ENCODE measurements at places on chromosomes 13 and 19.

DNA sequence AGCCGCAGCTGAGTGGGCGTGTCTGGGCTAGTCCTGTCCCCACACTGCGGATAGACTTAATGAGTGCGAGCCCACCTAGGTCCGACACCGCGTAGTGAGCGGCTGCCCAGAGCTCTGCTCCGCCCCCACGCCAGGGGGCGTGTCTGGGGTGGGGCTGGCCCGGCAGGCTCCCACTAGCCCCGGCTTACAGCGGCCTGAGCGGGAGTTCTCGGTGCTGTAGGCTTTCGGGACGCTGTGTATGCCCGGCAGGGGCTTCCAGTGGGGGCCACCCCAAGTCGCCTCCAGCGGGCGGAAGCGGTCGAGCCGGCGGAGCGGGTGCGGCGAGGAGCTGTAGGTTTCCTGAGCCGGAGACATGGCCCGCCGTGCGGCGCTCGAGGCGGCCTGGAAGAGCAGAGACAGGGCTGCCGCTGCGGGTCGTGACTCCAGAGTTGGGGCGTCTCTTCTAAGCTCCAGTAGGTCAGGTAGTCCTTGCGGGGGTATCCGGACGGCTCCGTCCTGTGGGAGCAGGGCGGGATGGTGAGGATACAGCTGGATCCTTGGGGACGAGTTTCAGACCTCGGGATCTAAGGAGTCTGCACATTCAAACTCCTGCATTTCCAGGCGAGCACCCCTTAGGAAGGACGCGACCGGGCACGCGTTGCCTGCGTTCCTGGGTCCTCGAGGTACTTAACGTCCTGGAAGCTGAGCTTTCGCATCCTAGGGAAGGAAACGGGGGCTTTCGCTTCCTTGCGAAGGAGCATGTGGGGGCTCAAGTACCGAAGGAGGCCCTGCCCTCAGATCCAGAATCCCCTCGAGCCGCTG, 1.2 kb downstream of the CGB7 start:
- DNase-seq = peak; percentile 40

GRCh38 chr13:36531746-36532486, 99.6 kb downstream of the CCNA1 start:
- DNase-seq = no peak

DNA sequence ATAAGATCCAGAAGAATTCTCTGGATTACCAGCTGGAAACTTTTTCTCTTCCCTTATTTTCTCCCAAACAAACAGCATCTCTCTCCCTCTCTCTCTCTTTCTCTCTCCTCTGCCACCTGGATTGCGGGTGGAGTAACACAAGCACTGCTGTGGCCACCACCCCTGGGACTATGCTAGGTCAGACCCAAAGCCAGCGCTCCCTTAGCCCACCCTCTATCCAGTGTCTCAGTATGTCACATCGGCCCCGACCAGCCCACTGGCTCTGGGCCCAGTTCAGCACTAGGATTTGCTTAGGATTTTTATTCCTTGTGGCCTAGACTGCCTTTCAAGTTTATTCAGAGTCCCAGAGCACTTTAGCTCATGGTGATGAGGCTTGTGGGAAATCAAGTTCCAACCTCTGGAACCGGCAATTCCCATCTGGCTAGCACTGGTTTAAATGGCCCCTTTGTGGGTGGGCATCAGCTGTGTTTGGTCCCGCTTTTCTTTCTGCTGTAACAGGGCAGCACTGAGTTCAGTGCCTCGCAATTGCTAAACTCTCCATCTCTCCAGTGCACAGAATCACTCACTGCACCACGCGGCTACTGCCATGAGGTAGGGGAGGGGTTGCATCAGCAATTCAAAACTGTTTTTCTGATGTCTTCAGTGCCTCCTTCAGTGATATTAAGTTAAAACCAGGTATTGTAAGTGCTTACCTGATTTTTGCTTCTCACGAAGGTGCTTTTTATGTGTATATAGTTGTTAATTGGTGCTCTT, 1623.1 kb downstream of the SLITRK5 start:
- DNase-seq = no peak

GRCh38 chr19:35085947-35086346, 29.7 kb upstream of the FXYD3 start:
- DNase-seq = no peak

DNA sequence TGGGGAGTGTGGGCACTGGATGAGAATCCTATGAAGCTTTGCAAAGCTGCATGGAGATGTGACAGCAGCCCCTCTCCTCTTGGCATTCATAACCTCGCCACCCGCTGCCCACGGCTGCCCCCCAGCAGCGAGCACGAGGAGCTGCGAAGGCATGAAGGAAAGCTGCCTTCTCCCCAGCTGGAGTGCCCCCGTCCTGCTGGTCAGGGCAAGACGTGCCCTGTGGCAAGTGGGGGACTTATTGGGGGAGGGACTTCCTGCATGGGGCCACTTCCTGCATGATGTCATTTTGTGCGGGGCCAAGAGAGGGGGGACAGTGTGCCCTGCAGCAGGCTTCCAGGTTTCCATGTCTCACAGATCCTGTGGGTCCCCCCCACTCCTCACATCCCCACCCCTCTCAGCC, 85.9 kb downstream of the TSHZ3 start:
- no peak for DNase-seq

DNA sequence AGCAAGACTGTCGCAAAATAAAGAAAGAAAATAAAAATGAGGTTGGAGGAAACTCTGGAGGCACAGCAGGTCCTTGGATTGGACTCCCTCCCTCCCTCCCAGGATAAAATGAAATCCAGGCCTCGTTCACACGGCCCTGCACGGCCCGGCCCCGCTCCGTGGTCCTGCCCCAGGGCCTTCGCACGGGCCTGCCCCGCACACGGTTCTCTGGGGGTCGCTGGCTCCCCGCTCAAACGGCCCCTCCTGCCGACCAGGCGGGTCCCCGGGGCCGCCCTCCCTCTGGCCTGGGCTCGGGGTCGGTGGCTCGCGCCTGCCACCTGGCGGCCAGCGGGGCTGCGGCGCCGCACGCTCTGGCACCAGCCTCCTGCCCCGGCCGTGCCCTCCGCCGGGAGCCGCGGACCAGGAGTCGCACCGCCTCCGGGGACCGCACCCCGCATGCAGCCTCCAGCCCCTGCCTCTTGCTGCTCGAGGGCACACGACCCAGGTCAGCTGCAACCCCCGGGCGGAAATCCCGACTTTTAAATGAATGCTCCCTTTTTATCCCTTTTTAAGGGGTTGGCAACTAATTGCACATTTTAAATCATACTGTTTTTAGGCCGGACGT, 1.5 kb upstream of the WDR18 start:
- peak; percentile 71 for DNase-seq

- no peak for DNase-seq
Measured at GRCh38 chr13:20045950-20046548, 87.5 kb downstream of the ZMYM2 start.

DNA sequence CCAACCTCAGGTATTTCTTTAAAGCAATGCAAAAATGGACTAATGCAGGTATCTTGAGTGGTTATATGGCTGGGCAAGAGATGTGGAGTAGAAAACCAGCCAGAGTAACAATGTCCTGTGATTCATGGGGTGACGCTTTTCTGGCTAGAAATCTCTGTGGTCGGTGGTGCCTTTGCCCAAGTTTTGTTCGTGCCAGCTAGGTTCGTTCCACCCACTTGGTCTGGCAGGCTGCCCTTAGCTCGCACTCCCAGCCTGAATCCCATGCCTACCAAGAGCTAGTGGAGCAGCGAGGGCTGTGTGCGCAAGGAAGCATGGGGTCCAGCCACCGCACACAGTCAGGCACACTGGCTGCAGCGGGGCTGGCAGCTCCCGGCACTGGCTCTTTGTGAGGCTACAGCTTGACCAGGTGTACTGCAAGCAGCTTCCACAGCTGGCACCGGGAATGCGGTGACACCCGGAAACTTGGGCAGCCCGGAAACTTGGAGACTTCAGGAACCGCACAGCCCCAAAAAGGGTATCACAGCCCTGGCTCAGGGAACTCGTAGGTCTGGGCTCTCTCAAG, 349.6 kb upstream of the PCDH20 start:
- no peak for DNase-seq

GRCh38 chr19:2160379-2160778, 3.4 kb upstream of the DOT1L start:
- no peak for DNase-seq

- no peak for DNase-seq
Measured at GRCh38 chr13:69603144-69603853, 504.3 kb upstream of the ATXN8OS start.

DNA sequence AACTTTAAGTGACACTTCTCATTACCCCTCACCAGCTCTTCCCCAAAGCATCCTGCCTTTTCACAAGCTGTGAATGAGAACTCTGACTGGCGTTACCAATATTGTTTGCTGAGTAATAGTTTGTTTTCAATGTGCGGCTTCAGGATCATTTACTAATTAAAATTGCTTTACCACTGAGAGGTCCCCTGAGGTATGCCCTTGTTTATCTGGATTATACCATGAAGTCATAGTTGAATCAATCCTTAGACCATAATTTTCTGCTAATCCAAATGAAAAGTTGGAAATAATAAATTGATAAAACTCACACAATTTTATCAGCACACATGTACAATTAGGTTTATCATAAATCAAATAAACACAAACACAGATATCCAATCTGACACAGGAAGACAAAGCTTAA, 568.8 kb downstream of the PCDH9 start:
- no peak for DNase-seq

DNA sequence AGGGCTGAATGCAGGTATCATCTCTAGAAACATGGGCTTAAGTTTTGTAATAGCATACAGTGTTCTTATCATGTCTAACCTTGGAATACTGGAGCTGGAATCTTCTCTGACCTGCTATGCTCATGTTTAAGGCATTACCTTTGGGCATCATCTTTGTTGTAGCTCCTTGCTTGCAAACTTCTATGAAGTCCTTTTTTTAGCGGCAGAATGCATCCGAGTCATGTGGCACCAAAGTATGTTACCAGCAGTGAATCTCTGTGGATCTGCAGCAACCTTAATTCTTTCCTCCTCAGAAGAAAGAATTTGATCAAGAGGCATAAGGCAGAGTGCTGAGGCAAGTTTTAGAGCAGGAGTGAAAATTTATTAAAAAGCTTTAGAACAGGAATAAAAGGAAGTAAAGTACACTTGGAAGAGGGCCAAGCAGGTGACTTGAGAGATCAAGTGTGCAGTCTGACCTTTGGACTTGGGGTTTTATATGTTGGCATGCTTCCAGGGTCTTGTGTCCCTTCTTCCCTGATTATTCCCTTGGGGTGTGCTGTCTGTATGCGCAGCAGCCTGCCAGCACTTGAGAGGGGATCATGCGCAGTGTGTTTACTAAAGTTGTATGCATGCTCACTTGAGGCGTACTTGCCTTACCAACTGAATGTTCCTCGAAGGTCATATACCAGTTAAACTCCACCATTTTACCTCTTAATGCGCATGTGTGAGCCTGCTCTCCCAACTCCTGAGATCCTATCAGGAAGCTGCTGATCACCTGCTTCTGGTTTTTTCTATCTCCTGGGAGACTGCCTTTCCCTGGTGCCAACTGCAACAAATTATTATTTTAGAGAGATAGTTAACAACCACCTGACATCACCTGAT, 115.5 kb downstream of the LACC1 start:
- no peak for DNase-seq

GRCh38 chr19:33143897-33144405, 12.0 kb downstream of the WDR88 start:
- peak; percentile 67 for DNase-seq

- DNase-seq = no peak
Measured at GRCh38 chr13:106373989-106374572, 161.4 kb downstream of the EFNB2 start.

GRCh38 chr13:77022341-77022740, 4.6 kb downstream of the FBXL3 start:
- DNase-seq = no peak

DNA sequence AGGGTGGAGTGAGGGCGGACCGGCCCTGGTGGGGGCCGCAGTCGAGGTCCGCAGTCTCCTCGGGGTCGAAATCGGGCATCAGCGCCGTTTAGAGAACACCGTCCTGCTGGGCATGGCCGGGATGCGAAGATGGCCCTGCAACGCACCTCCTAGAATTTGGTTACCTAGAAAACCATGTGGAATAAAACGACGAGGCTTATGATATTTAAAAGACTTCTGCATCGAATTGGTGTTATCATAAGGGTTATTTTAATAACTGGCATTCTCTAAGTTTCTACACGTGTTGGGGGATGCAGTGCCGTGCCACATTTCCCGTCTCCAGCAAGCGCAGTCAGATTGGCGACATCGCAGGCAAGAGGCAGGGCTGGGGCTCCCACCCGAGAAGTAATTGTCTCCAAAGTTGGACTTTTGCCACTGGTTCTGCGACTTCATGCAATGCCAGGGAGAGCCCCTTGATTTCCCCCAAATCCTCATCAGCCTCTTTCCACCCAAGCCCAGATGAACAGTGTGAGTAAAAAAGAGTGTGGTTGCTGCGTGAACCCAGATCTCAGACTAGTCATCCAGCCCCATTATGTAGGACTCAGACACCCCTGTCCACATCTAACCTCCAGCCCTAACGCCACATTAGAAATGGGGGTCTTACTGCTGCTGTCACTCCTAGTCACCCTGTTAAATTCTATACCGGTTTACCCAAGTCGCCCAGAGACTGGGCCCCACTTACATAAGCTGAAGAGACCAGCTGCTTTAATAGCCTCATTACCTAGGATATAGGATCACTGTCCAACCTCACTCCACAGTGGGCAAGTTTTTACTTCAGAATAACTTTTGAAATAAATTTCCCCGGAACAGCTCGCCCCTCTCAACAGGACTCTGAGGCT, 571 bp upstream of the DHRS12 start:
- DNase-seq = peak; percentile 37

DNA sequence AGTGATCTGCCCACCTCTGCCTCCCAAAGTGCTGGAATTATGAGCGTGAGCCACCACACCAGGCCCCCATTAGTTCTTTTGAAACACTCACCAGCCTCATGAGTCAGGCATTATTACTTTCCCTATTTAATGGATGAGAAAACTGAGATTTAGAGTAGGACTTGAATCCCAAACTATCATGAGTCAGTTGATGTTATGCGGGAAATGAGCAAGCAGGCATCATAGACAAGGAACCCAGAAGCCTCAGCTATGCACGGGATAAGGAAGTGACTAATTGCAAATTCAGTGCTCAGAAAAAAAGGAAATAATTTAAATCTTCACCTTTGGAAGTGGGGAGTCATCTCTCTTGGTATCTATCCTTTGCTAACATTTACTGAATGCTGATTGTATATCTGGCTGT, 217.5 kb downstream of the ABCC4 start:
- no peak for DNase-seq

GRCh38 chr13:30193279-30194234, 113.8 kb downstream of the KATNAL1 start:
- no peak for DNase-seq

GRCh38 chr19:30364866-30365800, 7.1 kb upstream of the ZNF536 start:
- no peak for DNase-seq

GRCh38 chr19:11399667-11400066, 15.6 kb upstream of the EPOR start:
- DNase-seq = no peak

GRCh38 chr13:66559093-66559492, 671.0 kb downstream of the PCDH9 start:
- DNase-seq = no peak

- DNase-seq = no peak
Measured at GRCh38 chr13:51360489-51360888, 21.0 kb downstream of the SERPINE3 start.

- DNase-seq = no peak
Measured at GRCh38 chr19:49763230-49763629, at the start of gene TSKS. Gene TSKS (minus strand): TSS chr19:49763306. CDS start chr19:49763247, 59 bp downstream.

- peak; percentile 36 for DNase-seq
Measured at GRCh38 chr13:32267836-32268439, 47.2 kb downstream of the ZAR1L start.
